ENCODE measurements at places on chromosomes 2 and 18. TPM values are rescaled to one million over a fixed set of nuclear protein-coding genes. Genes with fewer than 3 reads are reported as not detected.

PROKR1 gene
- total RNA-seq, result not detected

CLEC4F gene
- not detected for total RNA-seq

TMX3 gene
- total RNA-seq, result 22.7 TPM

ABCG5 gene
- not detected for total RNA-seq

COL6A3 gene
- 0.57 TPM for total RNA-seq

GRCh38 chr2:16655905-16656642, 9.6 kb downstream of the CYRIA start:
- DNase-seq, result no peak

- no peak for DNase-seq
These were observed 472.2 kb upstream of the DCC start for GRCh38 chr18:51867767-51868166.

DNA sequence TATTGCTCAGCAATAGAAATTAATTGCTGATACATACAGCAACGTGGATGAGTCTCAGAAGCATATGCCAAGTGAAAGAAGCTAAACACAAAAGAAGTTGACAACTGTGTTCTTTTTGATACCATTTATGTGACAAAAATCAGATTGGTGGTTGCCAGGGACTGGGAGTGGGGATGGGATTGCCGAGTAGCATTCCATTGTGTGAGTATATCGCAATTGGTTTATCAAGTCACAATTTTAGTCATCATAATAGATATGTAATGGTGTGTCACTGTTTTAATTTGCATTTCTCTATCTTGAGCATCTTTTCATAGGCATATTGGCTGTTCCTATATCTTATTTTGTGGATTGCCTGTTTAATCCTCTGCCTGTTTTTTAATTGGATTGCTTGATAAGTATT, 20.9 kb downstream of the STRADB start:
- DNase-seq, result no peak

DNA sequence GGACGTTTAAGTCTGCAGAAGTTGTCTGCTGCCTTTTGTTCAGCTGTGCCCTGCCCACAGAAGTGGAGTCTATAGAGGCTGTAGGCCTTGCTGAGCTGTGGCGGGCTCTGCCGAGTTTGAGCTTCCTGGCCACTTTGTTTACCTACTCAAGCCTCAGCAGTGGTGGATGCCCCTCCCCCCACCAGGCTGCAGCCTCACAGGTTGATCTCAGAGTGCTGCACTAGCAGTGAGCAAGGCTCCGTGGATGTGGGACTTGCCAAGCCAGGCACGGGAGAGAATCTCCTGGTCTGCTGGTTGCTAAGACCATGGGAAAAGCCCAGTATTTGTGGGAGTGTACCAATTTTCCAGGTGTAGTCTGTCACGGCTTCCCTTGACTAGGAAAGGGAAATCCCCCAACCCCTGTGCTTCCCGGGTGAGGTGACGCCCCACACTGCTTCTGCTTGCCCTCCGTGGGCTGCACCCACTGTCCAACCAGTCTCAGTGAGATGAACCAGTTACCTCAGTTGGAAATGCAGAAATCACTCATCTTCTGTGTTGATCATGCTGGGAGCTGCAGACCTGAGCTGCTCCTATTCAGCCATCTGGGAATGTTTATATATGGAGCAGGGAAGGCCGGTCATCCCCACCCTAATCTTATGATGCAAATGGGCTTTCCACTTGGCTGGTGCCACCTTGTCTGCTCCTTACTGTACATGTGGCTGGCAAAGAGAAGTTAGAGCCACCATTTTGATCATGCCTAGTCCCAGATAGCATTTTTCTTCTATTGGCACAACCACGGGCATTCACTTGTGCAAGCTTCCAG, 156.9 kb upstream of the ITGA6 start:
- no peak for DNase-seq

DNA sequence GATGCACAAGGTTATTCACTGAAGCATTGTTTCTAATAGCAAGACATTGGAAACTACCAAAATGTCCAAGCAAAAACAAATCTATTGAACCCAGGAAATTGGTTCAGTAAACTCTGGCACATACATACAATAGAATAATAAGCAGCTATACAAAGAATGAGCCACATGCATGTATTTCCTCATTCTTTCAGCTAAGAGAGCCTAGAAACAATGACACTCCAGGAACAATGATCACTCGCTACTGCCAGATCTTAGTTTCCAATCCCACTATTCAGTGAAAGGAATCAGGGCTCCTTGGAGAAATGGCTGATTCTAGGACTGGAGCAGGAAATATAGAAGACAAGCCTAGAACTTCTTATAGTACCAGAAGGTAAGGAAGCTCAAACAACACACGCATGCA, 221.9 kb upstream of the AGAP1 start:
- DNase-seq, result no peak

DNA sequence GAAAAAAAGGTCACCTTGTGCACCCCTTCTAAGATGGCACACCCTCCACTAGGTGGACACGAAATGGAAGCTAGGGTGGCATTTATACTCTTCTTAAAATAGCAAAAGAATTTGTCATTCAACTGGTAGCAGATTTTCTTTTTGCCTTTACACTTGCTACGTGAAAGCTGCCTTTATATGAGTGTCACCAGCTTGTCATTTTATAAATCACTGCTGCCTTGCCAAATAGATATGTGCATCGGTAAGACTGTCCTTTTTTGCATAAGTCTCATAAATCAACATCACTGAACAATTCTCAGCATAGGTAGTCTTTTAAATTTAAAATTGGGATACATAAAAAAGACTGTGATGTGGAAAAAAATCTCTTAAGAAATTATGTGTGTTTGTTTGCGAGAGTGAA, 764.1 kb downstream of the TDRD15 start:
- DNase-seq, result no peak

DNA sequence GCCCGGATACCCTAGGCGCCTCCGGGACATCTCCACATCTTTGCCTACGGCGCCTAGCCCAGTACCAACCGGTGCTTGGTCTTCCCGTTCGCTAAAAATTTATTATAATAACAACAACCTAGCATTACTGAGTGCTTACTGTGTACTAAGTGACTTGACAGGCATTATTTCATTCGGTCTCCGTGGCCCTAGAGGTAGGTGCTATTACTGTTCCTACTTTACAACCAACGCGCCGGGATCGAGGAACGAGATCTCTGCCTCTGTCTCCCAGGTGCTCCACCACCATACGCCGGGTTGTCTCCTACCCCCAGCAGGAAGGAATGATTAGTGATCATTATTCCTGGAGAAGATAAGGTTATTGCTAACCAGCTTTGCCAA, 657 bp upstream of the BIN1 start:
- no peak for DNase-seq

GRCh38 chr2:74457129-74457548, 1.1 kb upstream of the WBP1 start:
- DNase-seq, result no peak

- no peak for DNase-seq
These were observed 359.2 kb downstream of the TGIF1 start for GRCh38 chr18:3808985-3809780.

- DNase-seq, result no peak
These were observed 70.6 kb downstream of the ACVR1 start for GRCh38 chr2:157805519-157805918.

- DNase-seq, result no peak
These were observed 58.7 kb downstream of the ASXL2 start for GRCh38 chr2:25819597-25820039.

- DNase-seq, result no peak
These were observed 434.2 kb downstream of the LRRTM4 start for GRCh38 chr2:77087987-77088414.
